ENCODE measurements at places on chromosomes 16 and 17.

- no peak for DNase-seq
Observed at GRCh38 chr16:50603206-50604064, 55.2 kb downstream of the NKD1 start.

DNA sequence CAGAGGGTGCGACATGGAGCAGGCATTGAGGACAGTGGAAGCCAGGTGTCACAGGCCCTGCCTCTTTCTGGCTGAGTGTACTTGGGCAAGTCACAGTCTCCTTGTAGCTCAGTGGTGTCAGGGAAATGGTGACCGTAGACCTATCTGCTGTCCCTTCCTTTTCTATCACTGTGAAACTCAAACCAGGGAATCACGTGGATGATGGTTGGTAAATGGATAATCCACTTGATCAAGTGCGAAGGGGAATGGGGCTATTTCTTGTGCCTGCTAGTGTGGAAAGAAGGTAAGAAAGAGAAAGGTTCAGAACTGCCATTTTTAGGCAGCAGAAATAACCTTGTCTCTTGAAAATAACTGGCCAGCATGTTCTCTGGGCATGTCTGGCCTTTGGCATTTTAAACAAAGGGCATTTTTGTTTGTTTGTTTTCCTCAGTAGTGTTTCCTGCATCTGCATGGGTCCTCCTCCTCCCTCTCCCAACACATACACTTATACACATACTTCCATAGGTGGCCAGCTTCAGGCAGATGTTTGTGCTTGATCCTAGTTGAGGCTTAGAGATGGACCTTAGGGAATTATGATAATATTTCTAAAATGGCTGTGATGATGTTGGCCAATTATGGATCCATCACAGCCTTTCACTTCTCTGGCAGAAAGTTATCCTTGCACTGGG is 7.1 kb downstream of the TBX4 start:
- no peak for DNase-seq

DNA sequence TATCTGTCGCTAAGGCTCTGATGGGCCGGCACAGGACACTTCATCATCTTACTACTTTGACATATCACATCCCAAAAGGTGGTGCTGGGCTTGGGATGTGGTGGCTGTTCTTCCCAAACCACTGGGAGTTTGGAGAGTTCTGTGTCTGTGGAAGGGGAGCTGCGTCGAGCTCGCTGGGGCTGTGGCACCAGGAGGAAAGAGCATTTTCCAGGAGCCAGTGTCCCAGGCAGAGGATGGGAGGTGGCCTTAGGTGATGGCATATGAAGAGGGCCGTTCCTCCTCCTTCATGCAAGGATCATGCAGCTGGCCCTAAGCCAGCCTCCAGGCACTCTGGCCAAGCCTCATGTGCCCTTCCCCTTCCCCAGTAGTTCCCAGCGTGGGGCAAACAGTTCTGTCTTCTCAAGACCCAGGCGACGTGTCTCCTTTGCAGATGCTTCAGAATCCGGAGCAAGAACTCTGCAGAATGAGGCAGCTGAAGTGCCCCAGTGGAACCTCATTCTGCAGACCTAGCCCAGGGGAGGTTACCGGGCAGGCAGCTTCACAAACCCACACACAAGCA is 89.4 kb upstream of the TNRC6C start:
- DNase-seq: no peak

DNA sequence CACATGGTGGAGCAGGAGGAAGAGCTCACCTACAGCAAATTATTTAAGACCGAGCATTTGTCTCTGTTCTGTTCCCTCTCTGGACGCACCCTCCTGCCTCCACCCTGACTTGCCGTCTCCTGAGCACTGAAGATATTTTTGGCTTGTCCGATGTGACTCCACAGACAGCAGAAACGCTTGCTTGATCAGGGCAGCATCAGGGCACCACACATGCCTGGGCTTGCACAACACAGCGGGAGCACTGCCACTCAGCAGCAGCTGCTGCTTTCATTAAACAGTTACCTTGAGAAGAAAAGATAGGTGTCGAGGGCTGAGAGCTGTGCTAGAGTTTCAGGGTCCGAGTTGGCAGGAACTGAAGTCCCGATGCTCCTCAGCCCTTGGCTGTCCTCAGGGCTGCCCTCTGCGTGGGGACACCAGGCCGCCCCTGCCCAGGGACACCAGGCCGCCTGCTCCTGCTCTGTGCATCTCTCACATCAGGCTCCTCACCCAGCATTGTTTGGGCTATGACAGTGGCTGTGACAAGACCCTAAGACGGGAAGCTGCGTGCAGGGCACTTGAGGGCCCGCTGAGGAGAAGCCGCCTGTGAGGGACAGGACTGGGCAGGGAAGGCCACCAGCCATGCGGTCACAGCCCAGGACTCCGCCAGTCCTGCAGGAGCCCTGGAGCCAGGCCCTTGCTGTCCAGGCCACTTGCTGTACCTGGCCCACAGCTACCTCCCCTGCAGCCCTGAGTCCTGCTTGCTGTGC is 21.3 kb upstream of the CDH15 start:
- no peak for DNase-seq

GRCh38 chr16:64478252-64478906 is 643.5 kb downstream of the CDH11 start:
- DNase-seq: no peak

DNA sequence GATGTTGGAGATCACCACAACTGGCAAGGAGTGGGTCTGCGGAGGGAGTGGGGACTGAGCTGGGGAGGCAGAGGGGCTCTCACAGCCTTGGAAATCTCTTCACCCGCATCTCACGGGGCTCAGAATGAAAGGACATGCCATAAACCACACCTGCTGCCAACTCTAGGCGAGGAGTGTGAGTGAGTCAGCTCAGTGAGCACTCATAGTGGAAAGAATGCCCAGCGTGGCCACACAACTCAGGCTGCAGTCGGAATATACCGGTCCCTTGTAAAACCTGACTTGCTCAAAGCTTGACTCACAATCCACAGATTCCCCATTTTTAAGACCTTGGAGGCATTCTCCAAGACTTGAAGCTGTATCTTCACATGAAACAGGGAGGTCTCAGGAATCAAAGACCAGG is 36.7 kb downstream of the STAT5A start:
- DNase-seq: peak; percentile 83

DNA sequence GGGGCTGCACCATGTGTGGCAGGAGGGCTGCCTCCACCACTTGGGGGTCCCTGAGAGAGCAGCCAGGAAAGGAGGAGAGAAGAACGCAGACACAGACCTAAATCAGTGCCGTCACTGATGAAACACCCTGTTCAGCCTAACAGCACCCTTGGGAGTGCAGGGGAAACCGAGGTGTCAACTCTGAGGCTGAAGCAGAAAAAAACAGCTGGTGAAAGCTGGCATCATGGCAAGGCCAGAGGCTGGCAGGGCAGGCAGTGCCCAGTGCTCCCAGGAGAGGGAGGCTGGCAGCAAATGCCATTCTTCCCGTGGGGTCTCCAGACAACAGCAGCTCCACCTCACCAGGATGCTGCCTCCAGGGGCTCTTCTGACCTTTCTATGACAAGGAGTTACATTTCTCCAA is 23.1 kb downstream of the SPHK1 start:
- DNase-seq: no peak

GRCh38 chr16:25709213-25709612 is 17.5 kb downstream of the HS3ST4 start:
- DNase-seq: no peak

Measured in HTR-8/SVneo (cell line).